Body of pancreas (tissue), 4 donors: ENCODE measurements at places on chromosomes 4 and X. TPM values are rescaled to one million over a fixed set of nuclear protein-coding genes. Genes with fewer than 3 reads are reported as not detected.

DNA sequence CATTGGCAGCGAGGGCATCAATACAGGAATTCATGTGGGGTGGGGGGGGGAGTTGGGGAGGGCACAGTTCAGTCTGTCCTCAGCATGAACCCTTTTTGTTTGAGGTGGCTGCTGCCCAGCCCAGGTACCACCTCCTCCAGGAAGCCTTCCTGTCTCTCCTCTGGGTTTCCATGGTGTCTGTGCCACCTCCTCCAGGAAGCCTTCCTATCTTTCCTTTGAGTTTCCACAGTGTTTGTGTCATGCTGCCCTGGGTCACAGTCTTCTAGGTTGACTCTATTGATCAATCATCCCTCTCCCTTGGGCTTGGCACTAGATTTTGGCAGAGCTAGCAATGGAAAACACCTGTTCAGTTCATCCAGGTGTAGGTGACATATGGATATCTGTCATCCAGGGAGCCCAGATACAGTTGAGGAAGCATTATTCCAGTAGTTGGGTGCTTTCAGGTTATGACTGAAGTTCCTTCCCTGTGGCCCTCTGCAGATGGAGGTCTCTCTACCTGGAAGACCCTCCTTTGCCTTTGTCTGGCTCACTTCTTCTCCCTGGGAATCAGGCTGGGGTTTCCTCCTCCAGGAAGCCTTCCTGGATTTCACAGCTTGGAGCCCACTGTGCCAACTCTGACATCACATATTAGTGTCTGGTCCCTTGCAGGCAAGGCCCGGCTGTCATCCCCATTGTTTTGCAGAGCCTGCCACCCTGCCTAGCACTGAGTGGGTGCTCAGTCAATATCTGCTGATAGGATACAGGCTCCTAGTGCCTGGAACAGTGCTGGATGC lies 96.6 kb downstream of the SORCS2 start:
- no peak for DNase-seq

- DNase-seq = no peak
These were observed 1057.0 kb upstream of the SLIT2 start for GRCh38 chr4:19194672-19195071.

DNA sequence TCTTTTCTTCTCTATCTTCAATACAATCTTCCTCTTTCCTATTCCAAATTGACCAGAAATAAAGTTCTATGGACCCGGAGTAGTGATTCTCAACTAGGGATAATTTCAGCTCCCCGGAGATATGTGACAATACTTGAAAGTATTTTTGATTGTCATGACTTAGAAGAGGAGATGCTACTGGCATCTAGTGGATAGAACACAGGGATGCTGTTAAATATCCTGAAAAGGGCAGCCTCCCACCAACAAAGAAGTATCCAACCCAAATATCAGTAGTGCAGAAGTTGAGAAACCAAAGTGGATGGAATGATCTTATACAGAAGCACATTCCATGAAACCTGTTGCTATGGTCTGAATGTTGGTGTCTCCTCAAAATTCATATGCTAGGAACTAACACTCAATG lies 65.7 kb upstream of the NDST3 start:
- no peak for DNase-seq

SPANXD gene
- total RNA-seq = not detected

DNA sequence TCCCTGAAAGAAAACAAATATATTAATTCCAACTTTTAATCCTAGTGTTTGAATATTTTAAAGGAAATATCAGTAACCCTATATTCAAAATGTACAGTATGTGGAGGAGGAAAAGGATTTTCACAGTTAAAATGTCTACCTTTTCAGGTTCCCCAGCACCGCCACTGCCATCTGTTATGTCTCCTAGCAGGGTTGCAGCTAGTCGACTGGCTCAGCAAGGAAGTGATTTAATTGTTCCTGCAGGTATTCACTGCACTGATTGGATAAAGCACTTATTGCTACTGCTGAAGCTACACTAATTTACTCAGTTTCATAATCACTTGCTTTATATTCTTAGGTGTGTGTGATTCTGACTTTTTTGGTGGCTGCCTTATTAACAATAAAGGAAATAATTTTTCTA lies 65.5 kb upstream of the FHDC1 start:
- no peak for DNase-seq

- DNase-seq = peak; percentile 82
These were observed at the start of gene CCNG2 for GRCh38 chr4:77156912-77157858. Gene CCNG2, plus strand, starts transcription at chr4:77157207. Its CDS starts 1,326 bp downstream, at chr4:77158533.

DNA sequence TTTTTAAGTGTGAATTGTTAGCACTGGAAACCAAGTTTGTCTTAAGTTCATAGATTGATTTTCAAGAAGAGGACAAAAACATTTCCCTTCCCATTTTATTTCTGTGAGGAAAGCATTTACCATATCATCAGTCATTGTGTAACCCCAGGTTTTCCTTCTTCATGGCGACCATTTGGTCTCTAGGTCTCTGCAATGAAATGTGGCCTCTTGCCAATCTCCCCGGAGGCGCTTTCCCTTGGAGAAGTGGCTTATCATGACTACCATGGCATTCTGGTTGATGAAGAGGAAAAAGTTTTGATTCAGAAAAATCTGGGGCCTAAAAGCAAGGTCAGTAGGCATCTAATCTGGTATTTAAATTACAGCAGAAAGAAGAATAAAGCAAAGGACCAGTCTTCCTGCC lies 54.4 kb downstream of the ADD1 start:
- no peak for DNase-seq

GRCh38 chrX:136778916-136779315 lies 1.8 kb downstream of the ARHGEF6 start:
- DNase-seq = no peak

PPP2R2C gene
- 0.78 TPM for total RNA-seq

CT45A10 gene
- total RNA-seq = not detected

DNA sequence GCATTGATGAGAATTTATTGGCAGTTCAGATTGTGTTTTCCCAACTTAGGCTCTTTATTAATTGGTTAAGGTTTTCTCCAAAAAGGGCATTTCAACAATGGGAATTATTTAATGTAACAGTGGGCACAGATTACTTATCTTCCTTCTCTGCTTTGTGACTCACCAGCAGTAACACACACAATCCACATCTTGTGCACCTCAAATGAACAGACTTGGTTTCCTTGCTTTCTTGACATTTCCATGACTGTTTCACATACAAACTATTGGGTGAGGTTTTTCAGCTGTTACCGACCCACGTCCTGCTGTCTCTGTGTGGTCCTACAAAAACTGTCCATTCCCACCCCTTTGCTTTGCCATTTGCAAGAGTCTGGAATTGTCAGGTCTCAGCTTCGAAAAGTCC lies 38.1 kb downstream of the CCNI start:
- DNase-seq = no peak

- DNase-seq = no peak
These were observed 176.4 kb downstream of the IL13RA2 start for GRCh38 chrX:114841051-114841450.

WNK3 gene
- 1.6 TPM for total RNA-seq

DNA sequence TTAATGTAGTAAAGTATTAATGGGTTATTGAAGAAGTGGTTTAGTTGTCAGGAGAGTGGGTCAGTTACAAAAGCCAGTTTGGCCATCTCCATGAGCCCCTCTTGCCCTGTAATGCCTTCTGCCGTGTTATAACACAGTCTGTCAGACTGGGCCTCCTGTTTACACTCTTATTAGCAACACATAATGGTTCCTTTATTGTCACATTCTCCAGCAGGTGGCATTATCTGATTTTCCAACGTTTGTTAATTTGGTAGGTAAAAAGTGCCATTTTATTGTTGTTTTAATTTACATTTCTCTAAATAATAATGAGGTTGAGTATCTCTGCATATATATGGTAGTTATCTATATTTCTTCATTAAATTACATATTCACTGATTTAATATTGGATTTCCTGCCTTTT lies 560.8 kb downstream of the FGF13 start:
- DNase-seq = no peak

GRCh38 chr4:71830497-71831190 lies 46.8 kb upstream of the GC start:
- DNase-seq = no peak

CITED1 gene
- total RNA-seq = not detected

DNA sequence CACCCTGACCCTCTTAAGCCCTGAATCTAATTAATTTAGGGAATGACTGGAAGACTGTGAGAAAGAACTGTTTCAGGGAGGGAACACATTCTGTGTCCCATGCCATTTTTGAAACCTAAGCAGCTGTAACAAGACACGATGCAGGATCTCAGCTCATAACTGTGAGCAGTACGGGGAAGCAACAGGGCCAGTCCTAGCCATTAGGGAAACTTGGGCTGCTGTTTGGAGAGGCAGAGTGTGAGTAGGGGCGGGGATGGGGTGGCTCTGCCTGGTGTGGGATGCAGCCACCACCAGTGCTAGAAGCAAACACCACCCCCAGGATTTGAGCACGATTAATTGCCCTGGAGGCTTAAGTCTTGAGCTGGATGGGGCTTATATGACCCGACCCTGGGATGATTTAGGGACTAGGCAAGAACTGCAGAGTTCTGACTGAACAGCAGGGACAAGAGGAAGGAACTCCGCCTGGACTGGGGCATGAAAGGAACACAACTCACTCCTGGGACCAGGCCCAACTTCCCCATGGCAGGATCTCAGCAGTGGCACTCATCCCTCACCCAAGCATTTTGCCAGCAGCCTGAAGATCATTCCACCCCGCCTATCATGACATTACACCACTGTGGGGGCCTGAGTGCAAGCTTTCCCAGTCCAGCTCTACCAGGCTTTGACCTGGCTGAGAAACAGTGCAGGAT lies 43.1 kb downstream of the ATRX start:
- DNase-seq = no peak

GRCh38 chr4:153176938-153177337 lies 27.3 kb upstream of the TRIM2 start:
- no peak for DNase-seq

MAGEA8 gene
- total RNA-seq = not detected

DNA sequence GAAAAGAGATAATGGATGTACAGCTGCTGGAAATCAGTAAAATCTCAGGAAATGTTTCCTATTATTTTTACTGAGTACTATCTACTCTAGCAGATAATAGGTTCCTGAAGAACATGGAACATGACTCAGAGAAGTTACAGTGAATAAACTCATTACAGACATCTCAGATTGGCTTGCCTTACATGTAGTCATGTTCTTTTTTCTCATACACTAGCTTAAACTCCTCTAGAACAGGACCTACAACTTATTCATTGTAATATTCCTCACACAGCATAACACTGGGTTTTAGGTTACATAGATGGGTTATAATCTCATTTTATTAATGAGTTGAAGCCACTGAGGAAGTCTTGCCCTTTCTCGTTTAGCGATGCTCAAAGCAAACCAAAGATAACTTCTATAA lies 86.9 kb upstream of the BMP2K start:
- no peak for DNase-seq

CPE gene
- total RNA-seq = 71.6 TPM

- DNase-seq = no peak
These were observed 1.8 kb downstream of the DKK2 start for GRCh38 chr4:107034091-107034995.

DNA sequence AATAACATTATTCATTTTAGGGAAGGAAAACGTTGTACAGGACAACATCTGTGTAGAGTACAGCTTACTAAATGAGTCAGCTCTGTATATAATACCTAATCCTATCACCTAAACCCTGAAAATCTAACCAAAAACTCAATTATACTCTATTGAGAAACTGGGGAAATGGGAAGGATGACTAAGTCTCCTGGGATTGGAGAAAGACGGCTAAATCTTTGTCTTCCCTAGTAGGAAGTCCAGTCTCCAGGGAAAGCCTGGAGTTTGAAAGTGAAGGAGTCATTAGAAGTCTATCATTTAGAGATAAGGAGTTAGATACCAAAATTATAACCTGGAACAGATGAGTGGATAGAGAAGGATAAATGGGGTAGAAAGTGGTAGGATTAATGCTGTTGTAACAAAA lies 286.5 kb downstream of the STK32B start:
- DNase-seq = no peak

WDR17 gene
- 3.9 TPM for total RNA-seq

GRCh38 chr4:105280338-105281123 lies 133.9 kb downstream of the TET2 start:
- DNase-seq = peak; percentile 15

GRCh38 chr4:92266521-92266920 lies 37.2 kb upstream of the GRID2 start:
- no peak for DNase-seq

- DNase-seq = no peak
These were observed 17.1 kb downstream of the GK2 start for GRCh38 chr4:79390890-79391289.

- DNase-seq = no peak
These were observed 101.9 kb upstream of the SFRP2 start for GRCh38 chr4:153890761-153891160.

DNA sequence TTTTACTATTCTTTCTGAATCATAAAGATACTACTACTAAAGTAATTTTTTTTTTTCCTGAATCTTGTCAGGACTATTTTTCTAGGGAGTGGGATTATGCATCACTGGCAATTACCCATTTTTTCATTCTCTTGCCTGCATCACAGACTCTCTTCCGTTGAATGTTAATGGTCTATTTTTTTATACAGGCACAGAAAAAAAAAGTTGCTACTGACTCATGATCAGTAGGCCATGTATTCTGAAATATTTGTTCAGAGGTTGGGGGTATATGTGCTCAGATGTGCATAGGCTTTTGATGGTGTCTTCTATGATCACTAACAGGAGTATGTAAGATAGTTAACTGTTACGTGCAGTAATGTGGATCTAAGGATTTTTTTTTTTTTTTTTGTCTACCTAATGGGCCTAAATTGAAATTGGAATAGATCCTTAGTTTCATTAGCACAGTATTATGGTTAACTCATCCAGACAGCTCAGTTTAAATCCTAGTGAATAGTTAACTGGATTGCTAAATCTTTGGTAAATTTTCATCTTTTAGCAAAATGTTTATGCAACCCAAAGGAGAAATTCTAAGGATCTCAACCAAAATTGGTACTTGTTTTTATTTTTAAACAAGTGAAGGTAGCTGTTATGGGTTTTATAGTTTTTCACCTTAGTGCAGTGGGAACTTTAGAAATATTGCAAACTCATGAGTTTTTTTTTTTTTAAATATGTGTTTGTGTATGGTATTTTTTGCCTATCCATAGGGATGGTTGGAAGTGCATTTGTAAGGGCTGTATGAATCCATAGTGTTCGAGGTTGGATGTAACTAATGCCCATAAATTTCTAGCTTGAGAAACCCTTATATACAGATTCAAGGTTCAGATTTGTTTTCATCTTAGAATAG lies 12.1 kb downstream of the BMP2K start:
- no peak for DNase-seq

ERAS gene
- not detected for total RNA-seq

DNA sequence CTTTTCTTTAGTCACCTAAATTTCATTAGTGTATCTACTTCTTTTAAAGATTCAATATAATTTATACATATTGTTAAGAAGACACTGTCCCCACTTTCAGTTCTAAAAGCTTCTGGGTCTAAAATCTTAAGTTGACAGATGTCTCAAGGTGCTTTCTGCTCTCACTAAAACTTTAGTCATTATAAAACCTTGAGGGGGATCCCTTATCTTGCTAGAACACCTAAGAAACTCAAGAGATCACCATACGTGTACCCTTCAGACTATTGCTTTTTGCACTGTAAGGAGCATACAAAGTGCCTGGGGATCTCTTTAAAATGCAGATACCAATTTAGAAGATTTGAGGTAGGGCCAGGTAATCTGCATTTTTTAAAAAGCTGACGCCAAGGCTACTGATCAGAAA lies 30.1 kb downstream of the CYBB start:
- DNase-seq = no peak
